Stimulated activated CD4-positive, alpha-beta T cell treated with anti-CD3 and anti-CD28 coated beads, Interleukin-4, amount 100 ng/mL, for 4 hours (primary cell): ENCODE measurements at places on chromosomes 2 and 18.

DNA sequence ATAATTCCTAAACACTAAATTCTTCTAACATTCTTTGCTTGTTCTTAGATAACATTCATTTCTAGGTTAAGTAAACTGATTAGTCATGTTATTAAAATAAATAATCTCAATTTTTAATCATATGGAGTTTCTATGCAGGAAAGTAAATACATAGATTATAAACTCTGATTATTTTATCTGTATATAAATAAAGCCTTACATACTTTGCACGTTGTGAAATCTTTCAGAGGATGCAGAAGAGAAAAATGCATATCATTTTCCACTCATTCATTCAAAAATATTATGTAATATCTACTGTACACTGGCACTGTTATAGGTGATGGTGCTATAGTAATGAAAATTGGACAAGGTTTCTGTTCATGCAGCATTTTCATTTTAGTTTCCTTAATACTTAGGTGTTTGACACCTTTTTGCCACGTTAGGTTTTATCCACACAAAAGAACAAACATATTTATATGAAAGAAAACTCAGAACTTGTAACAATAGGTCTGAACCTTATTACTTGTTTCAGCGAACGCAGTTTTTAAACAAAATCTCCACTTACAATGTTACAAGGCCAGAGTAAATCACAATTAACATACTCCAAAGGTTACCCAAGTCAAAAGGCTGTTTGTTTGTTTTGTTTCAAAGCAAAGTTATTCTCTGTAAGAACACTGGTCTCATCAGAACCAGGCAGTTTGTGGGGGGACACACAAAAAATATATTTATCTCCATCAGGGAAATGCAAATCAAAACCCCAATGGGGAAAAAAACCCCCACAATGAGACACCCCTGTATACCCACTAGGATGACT, 27.4 kb downstream of the ADAM17 start:
- no peak for DNase-seq

- DNase-seq, result no peak
Measured at GRCh38 chr2:220445429-220446105, 818.1 kb downstream of the SLC4A3 start.

GRCh38 chr2:112818094-112818902, 18.3 kb downstream of the IL1B start:
- no peak for DNase-seq

DNA sequence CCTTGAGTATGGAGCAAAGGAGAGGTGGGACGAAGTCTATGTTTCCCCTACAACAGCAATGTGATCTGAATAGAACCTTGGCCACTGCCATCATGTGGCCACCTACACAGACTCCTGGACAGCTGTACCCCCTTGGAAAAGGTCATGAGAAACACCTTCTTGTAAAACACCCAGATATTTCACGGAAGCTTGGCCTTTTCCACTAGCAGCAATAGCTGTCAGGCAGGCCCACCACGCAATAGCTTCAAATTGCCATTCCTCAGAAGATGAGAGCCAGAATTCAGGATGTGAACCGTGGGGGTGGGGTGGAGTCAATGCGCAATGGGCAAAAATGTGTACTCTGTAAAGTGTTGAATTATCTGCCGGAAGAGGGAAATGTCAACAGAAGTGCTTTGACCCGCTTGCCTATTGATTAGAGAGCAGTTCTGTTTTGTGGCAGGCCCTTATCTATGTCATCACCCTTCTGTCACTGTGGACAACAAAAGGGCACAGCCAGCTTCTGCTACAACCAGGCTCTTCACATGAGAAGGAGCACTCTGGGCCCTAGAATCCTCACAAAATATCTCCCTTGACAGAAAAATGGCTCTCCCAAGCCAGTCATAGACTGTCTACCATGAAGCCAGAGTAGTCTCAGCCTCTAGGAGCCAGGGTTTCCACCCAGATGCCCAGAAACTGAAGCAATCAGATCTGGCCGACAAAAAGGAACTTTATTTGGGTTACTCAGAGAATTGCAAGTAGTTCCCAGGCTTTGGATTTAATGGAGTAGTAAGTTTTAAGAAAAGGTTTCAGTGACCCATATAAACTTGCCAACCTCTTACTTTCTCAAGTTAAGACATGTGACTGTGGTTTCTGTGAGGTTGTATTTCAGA, 9.5 kb downstream of the INPP1 start:
- no peak for DNase-seq

- no peak for DNase-seq
Measured at GRCh38 chr2:162716122-162716521, 122.4 kb downstream of the KCNH7 start.

GRCh38 chr2:209348433-209348832, 75.4 kb upstream of the MAP2 start:
- DNase-seq, result no peak

- no peak for DNase-seq
Measured at GRCh38 chr2:135662088-135662487, 79.6 kb upstream of the UBXN4 start.

DNA sequence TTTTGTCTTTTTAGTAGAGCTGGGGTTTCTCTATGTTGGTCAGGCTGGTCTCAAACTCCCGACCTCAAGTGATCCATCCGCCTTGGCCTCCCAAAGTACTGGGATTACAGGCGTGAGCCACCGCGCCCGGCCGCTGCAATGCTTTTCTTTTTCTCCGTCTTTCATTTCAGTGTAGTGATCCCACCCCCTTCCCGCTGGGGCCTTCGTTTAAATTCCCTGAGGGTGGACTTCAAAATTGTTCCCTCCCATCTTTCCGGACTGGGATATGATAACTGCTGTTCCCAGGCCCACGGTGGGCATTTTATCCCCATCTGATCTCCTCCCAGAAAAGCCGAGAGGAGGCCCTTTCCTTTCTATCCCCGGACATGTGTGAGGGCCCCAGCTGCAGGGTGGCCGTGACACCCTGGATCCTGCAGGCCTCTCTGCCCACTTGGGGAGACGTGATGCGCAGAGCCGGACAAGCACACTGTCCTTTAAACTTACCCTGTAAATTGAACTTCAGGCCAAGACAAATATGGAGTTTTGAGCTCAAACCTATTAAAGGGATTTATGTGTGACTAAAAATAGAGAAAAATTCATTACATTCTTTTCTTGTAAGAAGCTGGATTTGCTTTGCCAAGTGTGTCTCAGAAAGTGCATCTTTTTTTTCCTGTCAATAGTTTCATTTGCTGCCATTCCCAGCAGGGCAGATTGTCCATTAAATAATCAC, 54.5 kb upstream of the AFF3 start:
- DNase-seq, result no peak

- DNase-seq, result no peak
Measured at GRCh38 chr2:10398496-10398895, 49.6 kb downstream of the ODC1 start.

DNA sequence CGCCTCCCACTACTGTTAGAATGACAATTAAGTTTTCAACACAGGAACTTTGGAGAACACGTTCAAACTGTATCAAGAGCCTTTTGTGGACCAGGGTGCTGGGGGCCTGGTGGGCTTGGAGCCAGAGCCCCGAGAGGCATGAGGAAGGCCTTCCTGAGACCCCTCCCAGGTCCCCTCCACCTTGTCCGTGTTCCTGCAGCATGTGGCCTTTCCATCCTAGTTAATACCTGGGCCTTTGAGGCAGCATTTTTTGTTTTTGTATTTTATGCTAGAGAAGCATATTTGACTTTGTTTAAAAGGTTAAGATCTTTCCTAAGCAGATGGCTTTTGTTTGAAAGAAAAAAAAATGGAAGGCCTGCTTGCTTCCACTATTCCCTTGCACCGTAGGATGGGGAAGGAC, 68.0 kb downstream of the INPP4A start:
- no peak for DNase-seq

- DNase-seq, result no peak
Measured at GRCh38 chr2:112805542-112805941, 21.2 kb upstream of the IL1A start.

DNA sequence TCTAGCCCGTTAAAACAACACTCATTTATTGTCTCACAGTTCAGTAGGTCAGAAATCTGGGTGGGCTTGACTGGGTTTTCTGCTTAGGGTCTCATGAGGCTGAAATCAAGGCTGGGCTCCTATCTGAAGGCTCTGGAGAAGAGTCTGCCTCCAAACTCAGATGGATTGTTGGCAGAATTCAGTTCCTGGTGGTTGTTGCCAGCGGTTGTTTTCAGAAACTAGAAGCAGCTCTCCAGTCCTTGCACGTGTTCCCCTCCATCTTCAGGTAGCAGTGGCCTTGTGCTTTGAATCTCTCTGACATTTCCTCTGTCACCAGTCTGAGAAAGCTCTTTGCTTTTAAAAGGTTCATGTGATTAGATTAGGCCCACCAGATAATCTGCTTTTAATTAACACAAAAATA, 20.1 kb upstream of the FN1 start:
- DNase-seq, result no peak

DNA sequence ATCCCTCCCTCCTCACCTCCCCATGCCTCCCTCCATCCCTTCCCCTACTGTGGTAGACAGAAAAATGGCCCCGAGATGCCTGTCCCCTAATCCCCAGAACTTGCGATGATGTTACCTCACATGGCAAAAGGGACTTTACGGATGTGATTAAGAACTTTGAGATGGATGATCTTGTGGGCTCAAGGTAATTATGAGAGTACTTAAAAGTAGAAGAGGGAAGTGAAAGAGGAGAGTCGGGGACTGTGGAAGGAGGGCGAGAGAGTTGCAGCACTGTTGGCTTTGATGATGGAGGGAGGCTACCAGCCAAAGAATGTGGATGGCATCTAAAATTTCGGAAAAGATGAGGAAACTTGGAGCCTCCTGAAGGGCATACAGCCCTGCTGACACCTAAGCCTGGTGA, 66.5 kb downstream of the AGAP1 start:
- no peak for DNase-seq

GRCh38 chr2:25853038-25853638, 25.1 kb downstream of the ASXL2 start:
- DNase-seq, result no peak

DNA sequence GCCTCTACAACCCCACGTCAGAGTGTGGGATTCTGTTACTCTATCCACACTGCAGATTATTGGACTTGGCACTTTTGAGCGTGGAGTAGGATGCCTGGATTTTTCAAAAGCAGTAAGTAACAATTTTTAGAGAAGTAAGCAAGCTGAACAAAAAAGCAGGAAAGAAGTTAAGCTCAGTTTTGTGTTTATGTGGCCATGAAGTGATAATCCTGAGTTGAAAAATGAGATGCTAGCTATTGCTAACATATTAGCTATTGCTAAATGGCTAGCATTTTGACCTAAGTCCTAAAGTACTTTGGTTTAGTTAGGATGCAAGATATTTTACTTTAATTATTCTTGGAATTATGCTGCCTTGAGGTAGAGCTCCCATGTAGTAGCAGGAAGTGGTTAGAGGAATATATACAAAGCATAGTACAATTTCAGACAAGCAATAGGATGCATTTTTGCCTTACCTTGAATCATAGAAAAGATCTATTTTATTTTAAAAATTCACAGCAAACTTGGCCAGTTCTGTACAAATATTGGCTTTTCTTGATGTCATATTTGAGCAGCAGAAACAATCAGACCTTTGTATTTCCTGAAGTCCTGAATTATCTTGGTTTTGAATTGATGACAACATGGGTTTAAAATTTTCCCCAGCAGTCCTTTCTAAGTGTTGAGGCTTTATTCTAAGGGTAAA, 74.6 kb downstream of the COX7A2L start:
- no peak for DNase-seq

GRCh38 chr2:200138391-200139124, 167.9 kb upstream of the SPATS2L start:
- no peak for DNase-seq

- no peak for DNase-seq
Measured at GRCh38 chr2:101114268-101114783, 36.9 kb downstream of the TBC1D8 start.

DNA sequence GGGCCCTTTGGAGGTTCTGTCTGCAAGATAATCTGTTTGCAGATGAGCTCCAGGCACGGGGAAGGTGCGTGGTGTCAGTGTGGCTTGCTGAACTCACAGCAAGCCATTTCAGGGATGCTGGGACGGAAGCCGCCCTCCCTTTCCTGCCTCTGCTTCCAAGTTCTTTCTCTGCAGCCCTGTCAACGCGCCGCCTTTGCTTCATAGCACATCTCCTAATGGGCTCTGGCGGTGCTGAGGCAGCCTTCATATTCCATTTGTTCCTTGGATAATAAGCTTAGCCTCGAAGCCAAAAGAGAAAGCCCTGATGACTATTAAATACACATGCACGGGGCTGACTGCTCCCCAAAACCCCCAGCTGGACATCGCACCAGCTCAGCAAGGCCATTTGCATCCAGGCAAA, 81.7 kb upstream of the TAF1B start:
- DNase-seq, result no peak

GRCh38 chr18:37559194-37559593, 6.4 kb downstream of the CELF4 start:
- DNase-seq, result no peak

DNA sequence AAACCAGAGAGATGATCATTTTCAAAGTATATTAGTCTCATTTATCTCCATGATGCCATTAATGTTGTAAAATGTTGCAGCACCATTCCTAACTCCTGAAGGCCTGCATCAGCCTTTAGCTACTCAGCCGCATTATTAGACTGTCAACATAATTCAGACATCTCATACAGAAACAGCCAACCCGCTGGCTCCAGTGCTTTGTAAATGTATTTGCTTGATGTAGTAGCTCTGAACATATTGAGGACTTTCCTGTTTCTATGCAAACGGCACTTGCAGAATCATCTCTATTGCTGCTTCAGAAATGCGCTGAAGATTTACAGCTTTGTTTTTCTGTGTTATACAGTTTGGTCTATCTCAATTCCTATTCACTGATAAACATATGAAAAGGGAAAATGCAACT, 372.2 kb downstream of the DSEL start:
- DNase-seq, result no peak

DNA sequence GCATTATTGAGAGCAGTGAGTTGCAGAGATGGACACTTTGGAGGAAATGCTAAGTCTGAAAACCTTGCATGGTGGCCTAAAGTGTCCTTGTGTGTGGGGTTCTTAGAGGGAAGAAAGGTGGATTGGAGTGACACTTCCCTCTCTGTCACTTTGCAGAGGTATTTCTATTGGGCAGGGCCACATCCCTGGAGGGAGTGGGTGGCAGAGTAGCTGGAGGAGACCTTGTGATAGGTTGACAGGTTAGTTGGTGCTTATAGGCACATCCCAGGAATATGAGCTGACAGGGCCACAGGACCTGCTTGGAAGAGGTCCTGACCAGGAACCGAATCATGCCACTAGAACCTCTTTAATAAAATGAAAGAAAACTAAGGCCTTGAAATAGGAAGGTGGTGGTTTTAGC, 972 bp upstream of the IGFBP5 start:
- no peak for DNase-seq

DNA sequence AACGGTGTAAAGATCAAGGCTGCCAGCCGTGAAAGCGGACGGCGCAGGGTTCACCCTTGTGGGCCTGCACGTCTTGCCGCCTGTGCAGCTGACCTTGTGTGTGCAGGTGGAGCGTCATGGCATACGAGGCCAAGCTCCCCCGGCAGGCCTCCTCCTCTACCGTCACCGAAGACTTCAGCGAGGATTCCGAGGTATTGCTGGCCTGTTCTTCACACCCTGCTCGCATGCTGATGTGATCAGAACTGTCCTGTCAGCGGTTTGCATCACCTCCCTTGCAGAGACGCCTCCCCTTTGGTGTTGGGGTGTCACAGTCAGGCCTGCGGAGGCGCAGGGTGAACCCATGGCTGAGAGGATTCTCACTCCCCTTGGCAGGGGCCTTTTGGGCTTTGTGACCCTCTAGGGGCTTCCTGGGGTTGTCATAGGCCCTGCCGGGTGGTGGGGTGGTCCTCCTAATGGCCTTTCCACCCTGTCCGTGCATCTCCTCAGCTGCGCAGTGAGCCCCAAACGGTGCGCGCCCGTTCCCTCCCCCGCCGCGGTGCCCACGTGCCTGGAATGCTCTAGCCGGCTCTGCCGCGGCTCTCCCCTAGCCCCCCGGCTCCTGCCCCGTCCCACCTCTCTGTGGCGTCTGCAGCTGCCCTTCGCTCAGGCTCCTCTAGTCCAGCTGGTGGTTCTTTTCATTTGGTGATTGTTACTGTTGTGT, 92.5 kb downstream of the DGKD start:
- no peak for DNase-seq
